ENCODE measurements at places on chromosomes 4 and X.

GRCh38 chr4:113153529-113154101 lies 104.2 kb downstream of the ANK2 start:
- no peak for DNase-seq

- DNase-seq = no peak
Measured at GRCh38 chr4:159979953-159980352, 877.1 kb downstream of the RAPGEF2 start.

GRCh38 chr4:97587912-97588311 lies 555.4 kb downstream of the STPG2 start:
- DNase-seq = no peak

- DNase-seq = peak; percentile 20
Measured at GRCh38 chr4:177367336-177367735, 57.7 kb downstream of the NEIL3 start.

GRCh38 chr4:75830906-75831305 lies 71.3 kb downstream of the PPEF2 start:
- DNase-seq = no peak

- no peak for DNase-seq
Measured at GRCh38 chr4:1057403-1057745, 45.9 kb downstream of the FGFRL1 start.

DNA sequence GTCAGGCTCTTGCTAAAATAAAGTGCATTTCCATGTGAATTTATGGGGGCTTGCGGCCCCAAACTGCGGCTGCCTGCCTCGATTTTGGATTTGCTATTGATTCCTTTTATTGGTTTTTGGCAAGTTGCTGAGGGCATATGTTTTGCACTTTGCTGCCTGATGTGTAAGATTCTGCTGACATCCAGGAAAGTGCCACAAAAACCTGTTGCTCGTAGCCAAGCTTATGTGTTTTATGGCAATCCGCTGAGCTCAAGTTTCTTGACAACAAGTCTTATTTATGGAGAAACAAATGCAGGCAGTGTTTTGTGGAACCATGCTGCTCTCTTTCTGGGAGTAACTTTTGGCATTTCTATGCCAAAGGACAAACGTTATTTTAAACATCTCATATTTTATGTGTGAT lies 97.3 kb upstream of the DDIT4L start:
- DNase-seq = no peak

- DNase-seq = no peak
Measured at GRCh38 chr4:72712997-72713396, 144.0 kb upstream of the ADAMTS3 start.

GRCh38 chr4:41927796-41928499 lies 7.3 kb upstream of the TMEM33 start:
- no peak for DNase-seq

DNA sequence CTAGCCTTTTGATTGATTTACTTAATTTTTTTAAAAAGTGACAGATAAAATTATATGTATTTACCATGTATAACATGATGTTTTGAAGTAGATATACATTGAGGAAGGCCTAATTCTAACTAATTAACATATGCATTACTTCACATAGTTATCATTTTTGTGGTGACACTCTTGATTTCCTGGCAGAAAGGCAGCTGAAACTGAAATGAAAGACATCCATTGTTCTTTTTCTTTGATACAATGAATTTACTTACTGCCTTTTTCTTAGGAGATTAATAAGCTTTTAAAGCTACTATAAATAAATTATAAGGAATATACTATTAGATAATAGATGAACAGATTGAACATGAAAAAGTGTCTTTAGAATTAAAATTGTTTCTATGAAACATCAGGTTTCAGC lies 26.7 kb downstream of the ANKRD50 start:
- no peak for DNase-seq

GRCh38 chr4:76738086-76738931 lies 159.6 kb downstream of the SOWAHB start:
- no peak for DNase-seq

- no peak for DNase-seq
Measured at GRCh38 chrX:150837845-150838244, 60.6 kb downstream of the CD99L2 start.

GRCh38 chrX:10989386-10989785 lies 121.7 kb upstream of the HCCS start:
- DNase-seq = no peak

DNA sequence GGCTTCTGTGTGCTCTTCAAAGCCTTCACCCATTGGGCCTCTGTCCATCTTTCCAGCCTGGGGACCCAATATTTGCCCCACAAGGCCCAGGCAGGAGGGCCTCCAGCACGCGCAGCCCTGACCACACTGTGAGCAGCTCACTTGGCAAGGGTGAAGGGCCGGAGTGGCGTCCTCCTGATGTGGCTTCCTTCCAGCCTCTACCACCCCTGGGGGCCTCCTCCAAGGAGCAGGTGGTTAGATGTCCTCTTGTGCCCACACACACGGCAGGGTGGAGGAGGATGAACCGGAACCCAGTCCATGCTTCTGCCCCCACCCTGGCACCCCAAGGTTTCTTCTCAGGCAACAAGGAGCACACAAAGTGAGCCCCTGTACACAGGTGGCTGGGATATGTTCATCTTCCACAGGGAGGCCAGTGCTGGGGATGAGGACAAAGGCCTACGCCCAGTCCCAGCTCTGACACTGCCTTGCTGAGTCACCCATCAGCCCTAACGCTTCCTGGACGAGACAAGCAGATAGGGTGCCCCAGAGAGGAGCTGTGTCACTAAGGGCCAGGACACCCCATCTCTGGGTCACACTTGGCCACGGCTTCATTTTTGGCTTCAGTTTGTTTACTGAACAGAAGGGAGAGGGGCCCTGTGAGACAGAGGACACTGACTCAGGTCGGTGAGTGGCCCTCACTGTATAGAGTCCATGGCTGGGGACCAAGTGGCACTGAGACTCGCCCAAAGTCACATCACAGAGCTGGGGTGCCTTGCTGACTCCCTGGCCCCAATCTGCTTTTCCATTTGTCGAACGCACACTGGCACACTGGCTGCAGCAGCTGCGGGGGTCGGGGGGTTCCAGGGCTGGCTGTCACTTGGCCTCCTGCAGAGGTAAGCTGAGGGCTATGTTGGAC lies 1.9 kb downstream of the UBL4A start:
- DNase-seq = no peak

DNA sequence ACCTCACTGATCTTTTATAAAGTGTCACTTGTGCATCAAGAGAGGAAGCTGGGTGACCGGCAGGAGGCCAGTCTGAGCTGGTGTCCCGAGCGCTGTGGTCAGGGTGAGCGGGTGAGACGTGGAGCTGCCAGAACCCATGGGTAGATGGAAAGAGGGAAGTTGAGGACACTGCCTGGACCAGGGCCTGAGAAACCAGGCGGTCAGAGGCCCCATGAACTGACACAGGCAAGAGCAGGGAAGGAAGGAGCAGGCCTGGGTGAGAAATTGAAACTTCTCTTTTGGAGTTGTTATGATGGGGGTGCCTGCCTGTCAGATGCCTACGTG lies 192.6 kb downstream of the AFAP1 start:
- no peak for DNase-seq

DNA sequence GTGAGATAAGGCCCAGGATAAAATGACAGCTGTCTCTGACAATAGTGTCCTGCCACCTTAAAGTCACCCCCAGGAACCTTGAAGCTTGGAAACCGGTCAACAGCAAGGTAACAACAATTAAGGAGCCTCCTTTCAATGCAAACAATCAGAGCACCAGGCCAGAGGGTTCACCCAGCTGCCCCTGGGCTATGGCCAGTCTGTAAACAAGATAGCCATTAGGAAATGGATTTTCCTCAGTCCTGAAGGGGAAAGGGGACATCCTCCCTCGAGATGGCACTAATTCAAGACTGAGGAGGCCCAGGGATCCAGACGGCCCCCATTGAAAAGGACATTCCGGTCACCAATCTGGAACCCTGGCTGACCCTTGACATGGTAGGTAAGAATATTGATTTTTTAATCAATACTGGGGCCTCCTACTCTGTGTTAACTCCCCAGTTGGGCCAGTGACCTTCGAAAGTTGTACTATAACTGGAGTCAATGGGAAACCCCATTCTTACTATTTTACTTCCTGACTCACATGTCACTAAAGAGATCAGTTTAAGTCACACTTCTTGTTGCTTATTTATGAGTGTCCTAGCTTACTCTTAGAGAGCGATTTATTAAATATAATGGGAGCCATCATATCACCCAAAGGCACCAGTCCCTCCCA lies 61.7 kb upstream of the CT45A1 start:
- no peak for DNase-seq

- DNase-seq = no peak
Measured at GRCh38 chr4:138236037-138236436, 6.1 kb downstream of the SLC7A11 start.

GRCh38 chr4:102390438-102390837 lies 45.2 kb upstream of the SLC39A8 start:
- no peak for DNase-seq

DNA sequence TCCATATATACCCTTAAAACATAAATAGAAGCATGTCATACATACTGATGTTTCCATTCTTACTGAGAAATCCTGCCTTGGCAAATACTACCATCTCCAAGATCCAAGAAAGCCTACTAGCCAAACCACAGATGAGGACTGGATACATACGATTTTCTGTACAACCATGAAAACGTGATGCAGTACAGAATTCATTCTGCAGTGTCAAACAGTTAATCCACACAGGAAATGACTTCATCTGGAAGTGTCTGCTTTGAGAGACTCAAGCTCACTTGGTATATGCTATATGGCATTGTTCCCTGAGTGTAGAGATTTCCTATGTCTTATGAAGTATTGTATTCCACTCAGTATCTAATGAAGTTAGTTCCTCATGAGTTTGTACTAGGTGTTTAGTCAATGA lies 94.3 kb downstream of the CT47B1 start:
- no peak for DNase-seq

DNA sequence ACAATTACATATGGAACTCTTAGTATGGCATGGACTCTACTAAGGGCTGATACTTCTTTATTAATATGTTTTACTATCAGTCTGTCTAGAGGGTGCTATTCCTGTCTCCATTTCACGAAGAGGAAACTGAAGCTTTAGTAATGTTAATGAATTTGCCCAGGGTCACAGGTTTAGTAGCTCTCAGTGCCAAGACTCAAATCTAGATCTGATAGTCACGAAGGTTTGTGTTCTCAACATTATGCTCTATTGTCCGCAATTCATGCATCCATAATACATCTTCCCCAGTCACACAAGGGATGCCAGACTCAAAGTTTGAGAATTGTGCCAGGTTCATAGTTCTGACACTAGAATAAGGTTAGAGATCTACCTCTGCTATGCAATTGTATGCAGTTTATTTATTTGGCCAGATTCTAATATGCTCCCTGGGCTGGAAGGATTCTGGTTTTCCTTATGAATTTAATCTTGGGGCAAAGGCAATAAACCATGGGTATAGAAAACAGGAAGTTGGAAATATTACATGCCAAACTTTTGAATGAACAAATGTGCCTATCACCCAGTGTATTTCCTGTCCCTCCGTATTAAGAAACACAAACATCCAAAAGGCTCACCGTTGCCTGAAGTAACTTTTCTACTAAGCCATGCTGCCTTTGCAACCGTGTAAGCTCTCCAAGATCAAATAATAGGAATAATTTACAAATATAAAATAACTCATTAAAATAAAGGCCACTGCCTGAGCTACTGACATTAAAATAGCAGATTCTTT lies 478.5 kb downstream of the INPP4B start:
- no peak for DNase-seq

DNA sequence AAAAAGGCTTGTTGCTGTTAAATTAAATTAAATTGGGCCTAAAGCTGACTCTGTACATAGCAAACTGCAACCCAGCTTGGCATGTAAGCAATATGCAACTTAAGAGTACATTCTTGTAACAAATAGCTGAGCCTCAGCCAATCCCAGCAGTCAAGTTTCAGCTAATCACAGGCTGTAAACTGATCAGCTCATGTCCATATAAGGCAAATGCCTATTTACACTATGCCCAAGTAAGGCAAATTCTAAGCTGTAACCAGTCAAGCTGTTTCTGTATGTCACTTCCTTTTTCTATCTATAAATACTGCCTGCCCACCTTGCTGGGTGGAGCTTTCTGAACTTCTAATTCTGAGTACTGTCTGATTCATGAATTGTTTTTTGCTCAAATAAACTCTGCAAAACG lies 429.1 kb upstream of the FTHL17 start:
- DNase-seq = no peak

DNA sequence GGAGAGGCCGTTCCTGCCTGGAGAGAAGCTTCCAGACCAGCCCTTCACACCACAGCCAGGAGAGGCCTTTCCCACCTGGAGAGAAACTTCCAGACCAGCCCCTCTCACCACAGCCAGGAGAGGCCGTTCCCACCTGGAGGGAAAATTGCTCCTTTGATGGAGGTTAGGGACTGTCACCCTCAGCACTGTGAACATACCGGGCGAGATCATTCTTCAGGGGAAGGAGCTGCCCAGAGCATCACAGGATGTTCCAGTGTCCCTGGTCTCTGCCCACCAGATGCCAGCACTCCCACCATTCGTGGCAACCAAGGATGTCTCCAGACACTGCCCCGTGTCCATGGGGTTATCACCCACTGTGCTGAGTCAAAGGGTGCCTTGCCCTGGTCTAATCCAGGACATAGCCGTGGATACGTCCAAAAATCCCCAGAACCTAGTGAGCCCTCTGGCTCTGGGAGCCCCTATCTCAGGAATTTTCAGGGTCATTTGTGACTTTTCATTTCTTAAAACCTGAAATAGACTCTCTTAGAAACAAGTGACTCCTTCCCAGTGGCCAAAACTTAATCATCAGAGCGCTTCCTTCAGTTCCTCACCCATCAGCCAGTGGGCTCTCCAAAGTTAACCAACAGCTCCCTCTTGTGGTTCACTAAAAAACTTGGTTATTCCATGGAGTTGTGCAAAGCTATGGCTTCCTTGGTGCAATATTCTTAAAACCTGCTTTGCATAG lies 80.2 kb downstream of the CRMP1 start:
- DNase-seq = no peak

GRCh38 chr4:55636656-55636999 lies 530 bp upstream of the NMU start:
- DNase-seq = peak; percentile 16

- DNase-seq = no peak
Measured at GRCh38 chrX:150771116-150771515, 77.9 kb downstream of the MTMR1 start.

DNA sequence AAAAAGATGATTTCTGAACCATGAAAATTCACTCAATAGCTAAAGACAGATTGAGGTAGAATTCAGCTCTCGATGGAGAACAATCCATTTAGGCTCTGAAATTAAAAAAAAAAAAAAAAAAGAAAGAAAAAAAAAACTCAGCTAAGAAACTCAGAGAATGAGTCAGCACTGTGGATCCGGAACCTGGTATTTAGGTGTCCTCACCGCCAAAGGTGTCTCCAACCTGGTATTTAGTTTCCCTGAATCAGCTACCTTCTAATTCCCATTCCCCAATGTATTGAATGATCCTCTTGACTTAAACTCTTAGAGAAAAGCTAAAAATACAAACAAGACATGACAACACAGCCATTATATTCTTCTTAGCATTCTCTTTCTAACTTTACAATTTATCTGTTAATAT lies 150.3 kb upstream of the RASGEF1B start:
- DNase-seq = no peak

DNA sequence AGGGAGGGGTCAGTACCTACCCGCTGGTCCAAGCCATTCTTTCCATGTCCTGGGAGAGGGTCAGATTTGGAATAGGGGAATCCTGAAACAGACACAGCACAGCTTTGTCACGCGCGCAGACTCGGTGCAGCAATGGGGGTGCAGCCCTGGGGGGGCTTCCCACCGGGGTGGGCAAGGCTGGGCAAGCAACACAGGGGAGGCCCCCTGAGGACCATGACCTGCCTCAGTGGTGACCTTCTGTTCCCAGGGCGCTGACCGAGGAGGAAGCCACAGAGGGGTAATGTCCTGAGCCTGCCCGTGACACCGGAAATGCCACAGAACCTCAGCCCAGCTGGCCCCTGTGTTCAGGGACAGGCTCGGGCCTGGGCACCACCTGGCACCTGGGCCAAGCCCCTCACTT lies 53.2 kb upstream of the AFAP1 start:
- DNase-seq = no peak
